Tibial nerve (tissue), 4 donors: ENCODE measurements at places on chromosomes 2 and 18.

- DNase-seq = no peak
Observed at GRCh38 chr18:76357585-76358260, 137.3 kb downstream of the ZNF516 start.

DNA sequence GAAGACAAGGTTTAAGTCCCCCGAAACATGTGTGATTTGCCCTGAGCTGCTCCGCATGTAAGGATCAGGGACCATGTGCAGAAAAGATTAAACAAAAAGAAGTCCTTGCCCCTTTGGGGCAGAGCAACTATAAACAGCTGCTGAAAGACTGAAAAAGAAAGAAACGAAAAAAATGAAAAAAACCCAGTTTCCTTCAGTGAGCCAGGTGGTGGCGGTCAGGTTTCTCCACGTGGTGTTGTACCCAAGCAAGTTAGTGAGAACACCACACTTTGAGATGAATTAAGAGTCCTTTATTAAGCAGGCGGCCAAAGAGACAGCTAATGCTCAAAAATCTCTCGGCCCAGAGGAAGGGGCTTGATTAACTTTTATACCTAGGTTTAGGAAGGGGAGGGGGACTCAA is 404.9 kb upstream of the SYT4 start:
- DNase-seq = no peak

DNA sequence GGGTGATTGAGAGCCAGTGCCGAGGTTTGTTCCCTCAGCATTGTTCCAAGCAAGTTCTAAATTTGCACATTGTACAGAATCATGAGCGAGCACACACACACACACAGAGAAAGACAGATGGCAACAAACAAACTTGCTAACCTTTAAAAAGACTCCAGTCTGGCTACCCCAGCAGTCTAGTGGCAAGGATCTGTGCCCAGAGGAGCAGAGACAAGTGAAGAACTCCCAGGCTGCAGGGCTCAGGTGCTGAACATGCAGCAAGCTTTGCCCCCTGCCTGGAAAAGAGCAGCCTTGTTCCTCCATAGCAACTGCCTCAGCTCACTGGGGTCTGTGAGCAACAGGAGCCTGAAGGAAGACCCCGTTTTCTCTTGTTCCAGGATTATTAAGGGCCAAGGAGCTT is 169.2 kb upstream of the CCDC68 start:
- DNase-seq = no peak

DNA sequence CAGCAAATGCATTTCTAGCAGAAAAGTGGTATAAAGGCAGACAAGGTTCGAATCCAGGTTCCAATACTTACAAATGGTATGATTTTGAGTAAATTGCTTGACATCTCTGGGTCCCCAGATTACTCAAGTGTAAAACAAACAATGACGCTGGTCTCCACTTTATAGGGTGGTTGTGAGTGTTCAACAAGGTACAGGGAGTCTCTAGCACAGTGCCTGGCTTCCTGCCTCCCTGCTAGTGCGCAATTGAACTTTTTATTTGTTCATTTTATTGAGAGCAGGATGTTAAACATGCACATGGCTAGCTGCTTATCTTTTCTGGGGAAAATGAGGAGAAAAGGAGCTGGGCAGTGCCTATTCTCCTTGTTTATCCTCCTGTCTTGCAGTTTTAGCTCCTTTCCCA is 74.9 kb upstream of the MYL1 start:
- no peak for DNase-seq

DNA sequence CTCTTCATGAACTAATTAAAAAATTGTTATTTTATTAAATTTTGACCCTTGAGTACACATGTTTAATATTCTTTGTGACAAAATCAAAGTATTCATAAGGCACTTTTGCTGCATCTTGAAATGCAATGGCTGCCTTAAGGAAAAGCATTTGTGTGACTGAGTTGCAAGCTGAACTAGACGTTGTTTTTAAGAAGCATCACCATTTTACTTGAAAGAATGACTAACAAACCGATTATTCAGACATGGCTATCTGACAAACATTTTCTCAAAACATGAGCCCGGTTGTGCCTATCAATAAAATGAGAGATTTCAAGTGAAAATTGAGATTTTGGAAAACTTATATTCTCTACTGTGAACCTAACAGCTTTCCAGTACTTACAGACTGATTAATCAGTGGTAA is 2.8 kb downstream of the GCFC2 start:
- DNase-seq = no peak

DNA sequence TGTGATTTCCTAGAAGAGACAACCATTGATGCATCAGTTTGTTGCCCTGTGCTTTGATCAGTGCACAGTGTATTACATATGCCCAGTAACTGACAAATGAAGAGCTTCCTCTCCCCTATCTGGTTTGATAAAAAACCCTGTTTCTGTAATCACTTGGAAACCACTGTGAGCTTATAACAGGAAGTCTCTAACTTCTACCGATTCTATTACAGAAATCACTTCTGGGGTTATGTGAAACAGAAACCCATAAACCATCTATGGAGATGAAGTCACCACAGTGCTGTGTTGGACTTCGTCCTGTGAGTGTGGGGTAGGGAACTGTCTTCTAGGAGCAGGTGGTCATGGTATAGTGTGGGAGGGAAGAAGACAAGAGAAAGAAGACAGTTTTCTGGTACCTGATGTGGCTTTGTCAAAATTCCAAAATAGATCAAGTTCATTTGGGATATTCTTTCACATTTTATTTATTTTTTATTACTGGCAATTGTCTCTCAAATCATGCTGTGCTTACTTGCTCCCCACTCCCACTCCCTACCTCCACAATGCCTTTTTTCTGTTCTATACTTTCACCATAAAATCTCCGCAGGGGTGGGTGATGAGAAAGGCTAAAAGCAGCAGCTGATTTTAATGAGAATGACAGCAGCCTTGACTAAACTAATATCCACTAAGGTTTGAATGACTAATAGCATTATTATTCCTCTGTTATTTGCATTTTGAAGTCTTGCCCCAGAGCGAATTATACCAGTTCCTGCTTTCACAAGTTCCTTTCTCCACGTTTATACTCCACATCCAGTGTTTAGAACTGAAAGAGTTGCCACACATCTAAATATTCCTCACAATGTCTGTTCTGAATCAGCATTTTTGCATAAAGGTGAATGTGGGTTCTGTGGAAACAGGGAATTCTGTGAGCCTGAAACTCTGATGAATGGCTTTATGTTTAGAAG is 41.7 kb upstream of the RND3 start:
- DNase-seq = no peak

DNA sequence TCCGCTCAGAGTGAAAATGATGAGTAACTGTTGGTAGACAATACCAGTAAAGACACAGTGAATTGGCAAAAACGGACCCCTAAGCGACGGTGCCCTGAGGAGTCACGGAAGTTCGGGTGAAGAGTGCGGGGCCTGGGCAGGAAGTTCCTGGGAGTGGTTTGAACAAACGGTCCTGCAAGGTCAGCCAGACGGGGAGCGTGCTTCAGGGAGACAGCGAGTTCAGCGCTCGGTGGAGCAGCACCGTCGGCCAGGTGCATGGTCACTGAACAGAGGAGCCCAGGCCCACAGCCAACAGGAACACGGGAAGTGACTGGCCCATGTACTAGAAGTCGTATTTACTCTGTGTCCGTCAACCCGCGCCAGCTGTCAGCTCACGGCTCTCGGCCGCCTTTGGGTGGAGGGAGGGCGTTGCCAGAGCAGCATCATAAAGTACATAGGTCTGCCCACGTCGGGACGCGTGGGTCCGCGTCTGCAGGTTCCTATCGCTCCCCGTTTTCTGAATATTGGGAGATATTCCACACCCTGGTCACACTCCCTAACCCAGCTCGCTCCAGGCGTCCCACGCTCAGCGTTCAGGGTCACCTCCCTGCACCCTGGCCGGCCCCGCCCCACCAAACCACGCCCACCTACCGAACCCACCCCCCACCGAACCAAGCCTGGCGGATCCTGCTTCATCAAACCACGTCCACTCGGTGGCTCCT is 75.6 kb upstream of the UXS1 start:
- no peak for DNase-seq

DNA sequence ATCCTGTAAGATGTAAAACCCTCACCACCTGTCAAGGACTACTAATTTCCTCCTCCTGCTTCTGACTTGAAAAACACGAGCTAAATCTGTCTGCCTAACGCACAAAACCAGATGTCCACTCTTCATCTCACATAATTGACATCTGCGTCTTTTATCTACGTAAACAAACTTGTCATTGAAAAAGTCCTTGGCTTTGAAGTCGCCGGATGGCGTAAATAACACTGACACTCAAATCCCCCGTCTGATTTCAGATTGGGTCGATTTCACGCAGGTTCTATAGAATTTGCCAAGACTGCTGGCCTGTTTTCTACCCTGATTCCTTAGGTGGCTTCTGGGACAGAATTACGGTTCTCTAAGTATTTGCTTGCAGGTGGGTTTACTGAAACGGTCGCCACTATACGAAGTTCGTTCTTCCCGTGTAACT is 539 bp upstream of the MOB4 start:
- no peak for DNase-seq

GRCh38 chr18:73110307-73110706 is 242.5 kb upstream of the NETO1 start:
- DNase-seq = no peak

GRCh38 chr18:11323359-11323819 is 174.0 kb upstream of the PIEZO2 start:
- DNase-seq = no peak

- no peak for DNase-seq
Observed at GRCh38 chr18:9854801-9855676, 30.7 kb upstream of the TXNDC2 start.

DNA sequence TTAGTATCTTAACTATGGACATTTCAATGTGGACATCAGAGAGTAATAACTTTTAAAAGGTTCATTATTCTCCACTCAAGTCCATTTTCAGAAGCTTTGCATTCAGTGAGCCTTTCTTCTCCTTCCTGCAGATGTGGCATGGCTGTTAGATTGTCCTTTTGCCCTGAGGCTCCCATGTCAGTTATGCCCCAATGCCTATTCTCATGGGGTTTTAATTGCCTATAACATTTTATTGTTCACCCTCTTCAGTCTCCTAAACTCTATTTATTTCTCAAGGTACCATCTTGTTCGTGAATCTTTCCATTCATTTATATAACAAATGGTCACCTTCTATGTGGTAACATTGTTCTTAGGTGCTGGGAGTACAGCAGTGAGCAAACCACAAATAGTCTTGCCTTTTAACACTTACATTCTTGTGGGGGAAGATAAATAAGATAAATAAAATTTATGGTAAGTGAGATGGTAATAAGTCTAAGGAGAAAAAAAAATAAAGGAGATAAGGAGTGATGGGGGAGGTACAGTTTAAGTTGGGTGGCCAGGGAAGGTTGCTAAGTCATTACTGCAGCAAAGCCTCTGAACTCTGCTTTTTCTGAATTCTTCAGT is 277.9 kb upstream of the SIX3 start:
- DNase-seq = no peak

DNA sequence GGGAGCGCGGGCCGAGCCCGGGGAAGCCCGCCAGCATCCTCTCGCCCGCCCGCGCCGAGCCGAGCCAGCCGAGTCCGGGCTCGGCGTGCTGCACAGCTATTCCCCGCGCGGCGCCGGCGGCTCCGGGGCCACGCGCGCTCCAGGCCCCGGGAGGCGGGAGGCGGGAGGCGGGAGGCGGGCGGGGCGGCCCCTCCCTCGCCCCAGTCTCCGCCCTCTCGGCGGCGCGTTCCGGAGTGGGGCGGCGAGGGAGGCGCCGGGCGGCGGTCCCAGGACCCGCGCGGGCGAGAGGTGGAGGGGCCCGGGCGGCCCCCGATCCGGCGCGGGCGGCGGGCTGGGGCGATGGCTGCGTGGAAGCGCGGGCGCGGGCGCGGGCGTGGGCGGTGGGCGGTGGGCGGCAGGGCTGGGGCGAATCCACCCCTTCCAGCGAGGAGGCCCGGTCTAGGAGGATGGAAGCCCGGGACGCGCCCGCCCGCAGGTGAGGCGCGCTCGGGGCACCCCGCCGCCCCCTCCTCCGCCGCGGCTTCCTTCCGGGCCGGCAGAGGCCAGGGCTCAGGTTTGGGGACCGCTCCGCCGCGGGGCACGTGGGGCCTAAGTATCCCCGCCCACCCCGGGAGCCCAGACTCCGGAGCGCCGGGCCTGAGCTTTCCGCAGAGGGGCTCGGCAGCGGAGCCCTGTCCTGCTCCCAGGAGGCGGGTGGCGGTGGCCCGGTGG is at the start of gene ADCY3:
TSS of gene ADCY3 (minus strand) at position 140 of the 711 bp plus-strand sequence. CDS start 1,250 bp downstream, outside the sequence.
- DNase-seq = peak; percentile 51

DNA sequence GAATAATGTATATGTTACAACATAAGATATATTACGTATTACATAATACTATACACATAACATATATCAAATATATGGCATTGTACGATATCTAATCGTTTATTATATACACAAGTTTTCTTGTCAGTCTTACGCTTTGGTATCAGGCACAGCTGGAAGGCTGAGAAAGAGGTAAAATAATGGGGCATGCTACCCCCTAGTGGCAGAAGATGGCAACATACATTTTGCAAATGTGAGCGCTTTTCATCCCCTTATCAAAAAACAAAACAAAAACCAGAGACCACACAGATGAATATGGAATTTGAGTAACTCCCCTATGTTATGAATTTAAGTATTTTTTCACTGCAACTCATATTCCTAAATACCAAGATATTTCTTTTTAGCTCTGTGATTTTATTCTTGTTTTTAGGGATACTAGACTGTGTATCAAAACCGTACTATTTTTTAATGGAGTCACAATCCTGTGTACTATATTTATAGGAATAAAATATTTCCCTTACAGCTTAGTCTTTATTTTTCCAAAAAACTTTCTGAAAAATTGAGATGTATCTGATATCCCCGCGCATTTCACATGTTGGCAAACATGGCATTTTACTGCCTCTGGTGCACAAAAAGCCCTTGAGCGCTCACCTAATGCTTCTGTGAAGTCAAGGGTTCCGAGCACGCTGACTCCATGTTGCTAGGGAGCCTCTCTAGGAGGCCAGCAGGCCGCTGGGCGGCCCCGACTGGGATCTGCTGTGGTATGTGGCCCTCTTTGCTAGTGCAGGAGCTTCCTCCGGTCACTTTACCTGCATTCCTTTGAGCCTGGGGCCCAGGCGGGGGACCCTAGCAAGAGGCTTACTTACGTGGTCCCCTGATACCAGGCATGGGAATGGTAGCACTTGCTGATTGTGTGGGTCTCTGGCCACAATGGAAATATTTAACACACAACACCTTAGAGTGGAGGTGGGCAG is 62.5 kb downstream of the SLC4A3 start:
- DNase-seq = no peak

DNA sequence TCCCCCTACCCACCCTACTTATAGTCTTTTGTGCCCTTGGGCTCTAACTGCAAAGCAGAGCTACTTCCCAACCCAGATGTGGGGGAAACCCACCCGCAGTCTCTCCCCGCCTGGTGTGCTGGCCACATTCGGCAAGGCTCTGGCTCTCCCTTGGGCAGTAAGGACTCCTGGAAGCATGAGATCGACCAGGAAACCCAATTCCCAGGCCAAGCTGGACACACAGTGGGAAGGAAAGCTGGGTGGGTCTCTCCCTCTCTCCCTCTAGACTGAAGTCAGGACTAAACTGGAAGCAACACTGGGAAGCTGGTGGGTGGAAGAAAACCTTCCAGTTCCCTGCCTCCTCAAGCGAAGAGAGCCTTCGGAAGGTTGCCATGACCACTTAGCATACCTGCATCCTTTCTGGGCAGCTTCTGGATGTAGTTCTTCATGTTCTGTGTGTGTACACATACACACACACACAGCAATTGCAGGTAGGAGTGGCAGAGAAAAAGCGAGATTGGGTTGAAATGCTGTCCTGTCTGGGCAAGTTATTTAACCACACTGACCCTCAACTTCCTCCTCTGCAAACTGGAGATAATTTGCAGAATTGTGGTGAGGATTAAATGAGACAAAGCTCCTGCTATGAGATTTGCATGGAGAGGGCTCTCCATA is 33.9 kb downstream of the ZBTB7C start:
- no peak for DNase-seq
